ENCODE measurements at places on chromosomes 7 and 10. TPM values are rescaled to one million over a fixed set of nuclear protein-coding genes. Genes with fewer than 3 reads are reported as not detected.

DNA sequence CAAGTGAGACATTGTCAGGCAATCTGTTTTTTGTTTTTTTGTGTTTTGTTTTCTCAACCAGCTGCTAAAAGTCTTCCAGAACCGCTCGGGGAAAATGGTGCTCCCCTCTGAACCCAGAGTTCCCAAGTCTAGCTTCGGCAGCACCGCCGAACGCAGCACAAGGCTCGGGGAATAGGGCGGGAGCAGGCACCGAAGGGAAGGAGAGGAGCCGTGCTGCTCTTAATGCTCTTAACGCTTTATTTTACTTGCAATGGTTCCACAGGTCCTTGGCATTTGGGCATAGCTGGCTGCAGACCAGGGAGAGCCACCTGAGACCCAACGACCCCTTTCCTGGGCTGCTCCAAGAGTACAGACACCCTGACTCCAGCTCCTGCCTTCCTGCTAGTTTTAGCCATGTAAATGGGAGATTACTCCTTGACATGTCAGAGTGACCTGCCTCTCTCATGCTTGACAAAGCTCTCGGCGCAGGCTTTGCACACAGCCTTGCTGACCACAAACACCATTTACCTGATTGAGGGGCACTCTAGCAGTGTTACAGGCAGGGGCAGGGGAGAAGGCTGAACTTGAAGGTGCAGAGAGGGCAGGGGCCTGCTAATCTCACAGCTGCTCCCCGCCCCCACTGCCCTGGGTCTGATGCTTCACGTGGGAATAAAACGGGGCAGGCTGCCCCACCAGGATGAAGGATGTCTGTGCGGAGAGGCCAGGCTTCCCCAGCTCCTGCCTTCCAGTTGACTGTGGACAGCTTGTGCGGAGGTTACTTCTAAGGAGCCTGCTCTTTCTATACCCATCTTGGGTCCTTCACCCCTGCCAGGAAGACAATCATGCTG lies 58.6 kb upstream of the EFCAB10 start:
- H3K27me3 ChIP-seq, result no peaks in the 10 kb centered on the region
- H3K27ac ChIP-seq, result no peak overlapping the region
- H3K4me1 ChIP-seq, result no peaks in the 10 kb centered on the region
- H3K36me3 ChIP-seq, result no peaks in the 10 kb centered on the region
- H3K4me3 ChIP-seq, result no peak overlapping the region

DNA sequence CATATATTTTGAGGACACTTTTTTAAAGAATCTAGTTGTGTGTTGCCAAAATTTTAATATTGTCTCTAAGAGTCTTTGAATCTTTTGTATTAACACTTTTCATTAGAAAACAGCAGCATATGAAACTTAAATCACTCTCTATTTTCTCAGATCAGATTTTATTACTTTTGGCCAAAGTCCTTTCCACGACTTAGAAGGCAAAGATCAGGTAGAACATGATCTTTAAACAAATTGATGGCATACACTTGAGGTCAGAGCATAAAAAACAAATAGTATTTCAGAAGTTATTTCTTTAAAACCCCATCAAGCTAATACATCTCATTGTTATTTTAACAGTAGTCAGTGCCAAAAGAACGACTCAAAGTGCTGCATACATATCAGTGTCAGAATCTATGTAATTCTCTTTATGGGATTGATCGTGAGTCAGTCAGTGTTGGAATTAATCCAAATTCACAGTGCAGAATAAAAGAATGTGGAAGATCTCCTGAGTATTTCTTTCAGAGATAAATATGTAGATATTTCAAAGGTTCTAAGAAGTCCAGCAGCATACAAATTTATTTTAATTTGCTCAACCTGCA lies 9.6 kb upstream of the AGMO start:
- H3K36me3 ChIP-seq, result no peaks in the 10 kb centered on the region
- H3K27me3 ChIP-seq, result no peaks in the 10 kb centered on the region
- no peak overlapping the region for H3K27ac ChIP-seq

GRCh38 chr10:126177417-126178030 lies 210.8 kb downstream of the ADAM12 start:
- H3K4me3 ChIP-seq, result no peak overlapping the region
- H3K4me1 ChIP-seq, result no peaks in the 10 kb centered on the region
- no peaks in the 10 kb centered on the region for H3K36me3 ChIP-seq
- no peak for DNase-seq

DNA sequence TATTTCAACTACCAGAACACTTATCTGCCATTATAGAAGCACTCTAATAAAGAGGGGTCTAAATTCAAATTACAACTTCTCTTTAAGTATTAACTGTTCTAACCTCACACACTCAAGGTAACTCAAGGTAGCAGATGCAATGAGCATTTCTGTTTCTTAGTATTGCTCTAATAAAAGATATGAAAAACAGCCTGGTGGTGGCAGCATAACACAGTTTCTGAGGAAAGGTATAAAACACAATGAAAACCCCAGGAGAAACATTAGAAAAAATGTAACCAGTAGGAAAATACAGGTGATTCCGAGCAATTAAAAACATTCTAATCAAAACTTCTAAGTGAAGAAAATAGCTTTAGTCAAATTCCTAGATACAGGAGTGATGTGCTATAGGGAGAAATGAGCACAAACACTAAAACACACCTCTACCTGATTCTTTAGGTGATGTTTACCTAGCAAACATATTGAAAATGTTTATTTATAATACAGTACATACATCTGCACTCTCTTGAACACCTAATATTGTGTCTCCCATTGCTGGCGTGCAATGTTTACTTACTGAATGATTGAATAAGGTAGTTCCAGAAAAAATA lies 3.5 kb downstream of the MKRN1 start:
- no peaks in the 10 kb centered on the region for H3K27me3 ChIP-seq
- no peaks in the 10 kb centered on the region for H3K4me1 ChIP-seq
- no peak overlapping the region for H3K4me3 ChIP-seq
- no peak overlapping the region for H3K27ac ChIP-seq
- DNase-seq, result no peak

GRCh38 chr7:126449611-126450268 lies 803.0 kb downstream of the GRM8 start:
- no peaks in the 10 kb centered on the region for H3K4me1 ChIP-seq
- DNase-seq, result no peak
- H3K36me3 ChIP-seq, result no peaks in the 10 kb centered on the region

GRCh38 chr10:17233286-17233991 lies 5.4 kb downstream of the VIM start:
- no peaks in the 10 kb centered on the region for H3K36me3 ChIP-seq
- no peak for DNase-seq
- peaks cover 11% of the 10 kb centered on the region for H3K4me1 ChIP-seq
- H3K27me3 ChIP-seq, result no peaks in the 10 kb centered on the region
- H3K4me3 ChIP-seq, result peak overlapping the region; percentile 82
- H3K27ac ChIP-seq, result peak overlapping the region; percentile 66

GRCh38 chr7:18762189-18762588 lies 266.6 kb downstream of the HDAC9 start:
- no peak for DNase-seq
- no peaks in the 10 kb centered on the region for H3K36me3 ChIP-seq
- H3K4me1 ChIP-seq, result no peaks in the 10 kb centered on the region
- H3K27ac ChIP-seq, result no peak overlapping the region
- no peaks in the 10 kb centered on the region for H3K27me3 ChIP-seq

GRCh38 chr7:859359-860030 lies 16.9 kb upstream of the GET4 start:
- no peak overlapping the region for H3K27ac ChIP-seq
- H3K27me3 ChIP-seq, result no peaks in the 10 kb centered on the region
- peaks cover 8% of the 10 kb centered on the region for H3K36me3 ChIP-seq
- H3K4me3 ChIP-seq, result no peak overlapping the region
- H3K4me1 ChIP-seq, result no peaks in the 10 kb centered on the region
- DNase-seq, result no peak

DNA sequence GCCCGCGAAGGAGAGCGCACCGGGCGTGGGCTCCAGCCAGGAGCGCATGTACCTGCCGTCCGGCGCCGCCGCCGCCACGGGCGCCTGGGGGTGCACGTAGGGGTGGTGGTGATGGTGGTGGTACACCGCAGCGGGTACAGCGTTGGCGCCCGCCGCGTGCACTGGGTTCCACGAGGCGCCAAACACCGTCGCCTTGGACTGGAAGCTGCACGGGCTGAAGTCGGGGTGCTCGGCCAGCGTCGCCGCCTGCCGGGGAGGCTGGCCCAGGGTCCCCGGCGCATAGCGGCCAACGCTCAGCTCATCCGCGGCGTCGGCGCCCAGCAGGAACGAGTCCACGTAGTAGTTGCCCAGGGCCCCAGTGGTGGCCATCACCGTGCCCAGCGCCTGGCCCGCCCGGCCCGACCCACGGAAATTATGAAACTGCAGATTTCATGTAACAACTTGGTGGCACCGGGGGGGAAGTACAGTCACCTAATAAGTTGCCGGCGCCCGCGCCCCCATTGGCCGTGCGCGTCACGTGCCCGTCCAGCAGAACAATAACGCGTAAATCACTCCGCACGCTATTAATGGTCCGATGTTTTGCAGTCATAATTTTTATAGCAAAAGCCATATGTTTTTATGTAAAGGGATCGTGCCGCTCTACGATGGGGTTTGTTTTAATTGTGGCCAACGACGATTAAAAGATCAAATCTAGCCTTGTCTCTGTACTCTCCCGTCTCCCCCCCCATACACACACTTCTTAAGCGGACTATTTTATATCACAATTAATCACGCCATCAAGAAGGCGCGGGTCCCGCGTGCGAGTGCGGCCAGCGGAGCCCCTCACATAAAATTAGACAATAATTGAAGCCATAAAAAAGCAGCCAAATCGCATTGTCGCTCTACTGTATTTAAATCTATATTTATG lies at the start of gene HOXA9:
Gene HOXA9, minus strand, starts transcription at position 449 of the 907 bp plus-strand sequence. Its CDS starts 80 bp downstream, at position 369.
- peak within 1 kb of the TSS; percentile 89 for H3K27ac ChIP-seq
- peaks cover 3% of the 10 kb centered on the region for H3K27me3 ChIP-seq
- H3K4me3 ChIP-seq, result peak within 1 kb of the TSS; percentile 65
- no peaks in the 10 kb centered on the region for H3K36me3 ChIP-seq

- H3K27ac ChIP-seq, result no peak overlapping the region
- no peaks in the 10 kb centered on the region for H3K36me3 ChIP-seq
- H3K4me3 ChIP-seq, result no peak overlapping the region
Observed at GRCh38 chr7:123658023-123658422, 2.4 kb downstream of the LMOD2 start.

DNA sequence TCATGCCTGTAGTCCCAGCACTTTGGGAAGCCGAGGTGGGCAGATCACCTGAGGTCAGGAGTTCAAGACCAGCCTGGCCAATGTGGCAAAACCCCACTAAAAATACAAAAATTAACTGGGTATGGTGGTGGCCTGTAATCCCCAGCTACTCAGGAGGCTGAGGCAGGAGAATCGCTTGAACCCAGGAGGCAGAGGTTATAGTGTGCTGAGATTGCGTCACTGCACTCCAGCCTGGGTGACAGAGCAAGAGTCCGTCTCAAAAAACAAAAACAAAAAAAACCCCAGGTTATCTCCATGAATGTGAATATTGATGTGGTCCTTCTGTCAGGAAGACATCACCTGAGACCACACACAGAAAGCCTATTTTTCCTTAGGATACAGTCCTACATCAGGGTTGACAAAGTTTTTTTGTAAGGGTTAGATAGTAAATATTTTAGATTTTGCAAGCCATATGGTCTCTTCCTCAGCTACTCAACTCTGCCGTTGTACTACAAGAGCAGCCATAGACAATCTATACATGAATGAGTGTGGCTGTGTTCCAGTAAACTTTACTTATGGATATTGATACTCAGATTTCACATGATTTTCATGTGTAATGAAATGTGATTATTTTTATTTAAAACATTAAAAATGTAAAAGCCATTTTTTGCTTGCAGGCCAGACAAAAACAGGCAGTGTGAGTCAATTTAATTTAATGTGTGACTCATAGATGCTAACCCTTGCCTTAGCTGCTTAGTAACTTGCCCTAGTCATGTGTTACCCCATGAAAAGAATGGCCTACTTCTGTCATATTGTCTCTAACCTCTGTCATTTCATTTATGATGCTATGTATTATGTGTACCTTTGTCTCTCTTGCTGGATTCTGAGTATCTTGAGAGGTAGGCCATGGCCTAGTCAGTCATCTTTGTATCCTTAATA lies 78.1 kb downstream of the TPST1 start:
- DNase-seq, result no peak
- peak overlapping the region; percentile 38 for H3K27ac ChIP-seq

DNA sequence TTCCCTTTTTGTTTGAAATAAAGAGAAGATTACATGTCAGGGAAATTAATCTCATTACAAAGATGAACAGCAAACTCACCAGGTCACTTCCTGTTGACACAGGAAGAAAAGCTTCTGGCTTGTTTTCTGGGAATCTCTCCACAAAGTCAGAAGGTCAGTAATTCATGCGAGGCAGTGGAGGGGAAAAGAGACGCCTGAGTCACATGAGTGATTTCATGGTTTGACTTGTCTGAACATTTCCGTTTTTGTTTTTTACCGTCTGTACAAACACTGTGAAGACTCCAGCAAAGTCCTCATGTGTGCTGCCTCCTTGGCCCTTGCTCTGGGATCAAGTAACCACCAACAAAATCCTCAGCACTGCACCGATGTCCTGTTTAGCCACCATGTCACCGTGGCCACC lies 2.5 kb upstream of the HABP2 start:
- H3K36me3 ChIP-seq, result no peaks in the 10 kb centered on the region
- H3K4me1 ChIP-seq, result no peaks in the 10 kb centered on the region
- H3K4me3 ChIP-seq, result no peak overlapping the region
- no peaks in the 10 kb centered on the region for H3K27me3 ChIP-seq

GRCh38 chr10:2933071-2933470 lies 134.3 kb upstream of the PFKP start:
- H3K27me3 ChIP-seq, result peaks cover 20% of the 10 kb centered on the region
- no peak for DNase-seq
- no peak overlapping the region for H3K4me3 ChIP-seq

DNA sequence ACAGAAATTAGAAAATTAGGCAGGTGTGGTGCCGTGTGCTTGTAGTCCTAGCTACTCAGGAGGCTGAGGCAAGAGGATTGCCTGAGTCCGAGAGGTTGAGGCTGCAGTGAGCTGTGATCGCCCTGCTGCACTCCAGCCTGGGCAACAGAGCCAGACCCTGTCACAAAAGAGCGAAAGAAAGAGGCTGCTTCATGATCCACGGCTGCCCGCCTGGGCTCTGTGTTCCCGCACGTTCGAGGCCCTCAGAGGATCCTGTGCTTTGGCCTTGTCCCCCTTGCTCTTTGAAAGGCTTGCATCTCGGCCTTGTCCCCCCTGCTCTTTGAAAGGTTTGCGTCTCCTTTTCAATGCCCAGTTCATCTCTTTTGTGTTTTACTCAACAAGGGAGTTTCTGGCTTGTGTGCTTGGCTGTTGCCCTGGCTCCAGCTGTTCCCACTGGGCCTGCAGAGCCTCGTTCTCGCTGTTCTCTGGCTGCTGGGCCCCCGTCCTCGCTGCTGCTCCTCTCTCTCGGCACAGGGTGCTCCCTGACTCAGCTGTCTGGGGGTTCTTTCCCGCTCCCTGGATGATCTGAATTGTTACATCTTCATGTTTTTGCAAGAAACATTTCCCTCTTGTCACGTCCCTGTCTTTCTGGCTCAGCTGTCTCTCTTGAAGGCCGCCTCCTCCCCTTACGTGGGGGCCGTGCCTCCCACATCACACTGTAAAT lies 45.1 kb upstream of the INPP5A start:
- H3K27me3 ChIP-seq, result no peaks in the 10 kb centered on the region
- DNase-seq, result no peak
- no peaks in the 10 kb centered on the region for H3K36me3 ChIP-seq
- H3K4me3 ChIP-seq, result no peak overlapping the region
- H3K4me1 ChIP-seq, result no peaks in the 10 kb centered on the region

- no peak for DNase-seq
- no peak overlapping the region for H3K4me3 ChIP-seq
- no peaks in the 10 kb centered on the region for H3K36me3 ChIP-seq
- H3K4me1 ChIP-seq, result peaks cover 5% of the 10 kb centered on the region
Observed at GRCh38 chr10:21293518-21294356, 231.7 kb downstream of the SKIDA1 start.

The ARHGEF35 gene
- 4.3 TPM for total RNA-seq

The GDF2 gene
- total RNA-seq, result not detected

The PDZD7 gene
- total RNA-seq, result 2.3 TPM

The EGFR gene
- 164 TPM for total RNA-seq

The CUX1 gene
- 54.4 TPM for total RNA-seq

The RINT1 gene
- 15.7 TPM for total RNA-seq

The MSMB gene
- total RNA-seq, result not detected

The UBE2D1 gene
- total RNA-seq, result 22.4 TPM

The WDR86 gene
- total RNA-seq, result 15.5 TPM

The ZNF804B gene
- total RNA-seq, result not detected

Data from breast epithelium (tissue), 4 donors.